Activated naive CD8-positive, alpha-beta T cell treated with anti-CD3 and anti-CD28 coated beads for 36 hours (primary cell): ENCODE measurements at places on chromosomes 2 and 18. TPM values are rescaled to one million over a fixed set of nuclear protein-coding genes. Genes with fewer than 3 reads are reported as not detected.

- no peak for DNase-seq
These were observed 56.4 kb upstream of the TCF7L1 start for GRCh38 chr2:85076618-85077274.

DNA sequence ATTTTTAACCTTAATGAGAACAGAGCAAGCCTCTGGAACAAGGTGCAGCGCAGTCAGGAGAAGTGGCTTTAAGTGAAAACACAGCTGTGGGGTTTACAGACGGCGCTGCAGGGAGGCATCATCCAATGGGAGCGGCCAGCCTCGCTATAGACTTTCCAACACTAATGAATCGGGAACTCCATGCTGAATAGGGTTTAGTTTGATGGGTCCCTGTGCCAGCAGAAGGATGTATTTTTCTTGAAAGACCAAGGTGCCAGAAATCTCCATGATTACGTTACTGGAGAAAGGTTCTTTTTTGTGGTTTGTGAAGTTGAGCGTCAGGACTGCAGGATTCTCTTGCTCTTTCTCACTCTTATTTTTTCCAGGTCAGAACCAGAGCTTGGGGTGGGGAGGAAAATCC is 87.9 kb upstream of the ALPP start:
- DNase-seq, result no peak

GRCh38 chr2:201254081-201254730 is 6.1 kb upstream of the CASP8 start:
- DNase-seq, result no peak

- no peak for DNase-seq
These were observed 576 bp downstream of the NYAP2 start for GRCh38 chr2:225400060-225400511.

DNA sequence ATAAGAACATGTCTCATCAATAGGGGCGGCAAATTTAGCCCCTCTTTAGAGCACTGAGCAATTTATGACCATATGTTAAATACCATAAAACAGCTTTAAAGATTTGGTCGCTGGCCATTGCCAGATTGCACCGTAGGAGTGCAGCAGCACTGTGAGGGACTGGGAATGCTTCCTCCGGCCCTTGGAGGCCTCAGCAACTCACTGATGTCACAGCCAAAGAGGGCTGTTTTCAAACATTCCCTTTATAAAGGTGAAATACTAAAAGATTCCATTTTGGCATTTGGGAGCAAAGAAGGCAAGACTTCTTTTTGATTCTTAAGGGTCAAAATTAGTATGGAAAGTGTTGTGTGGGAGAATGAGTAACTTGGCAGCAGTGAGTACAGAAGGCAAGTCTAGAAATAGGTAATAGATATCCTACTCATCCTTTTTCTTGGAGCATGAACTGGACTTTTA is 63.7 kb downstream of the BABAM2 start:
- no peak for DNase-seq

Gene CSRNP3
- total RNA-seq, result not detected

Gene SERPINB10
- total RNA-seq, result 0.14 TPM

Gene HOXD1
- total RNA-seq, result not detected

Gene TMEM163
- total RNA-seq, result not detected
